ENCODE measurements at places on chromosomes 1 and 21.
A peak's percentile ranks its signal among the peaks of the same experiment; 100 is the strongest.

DNA sequence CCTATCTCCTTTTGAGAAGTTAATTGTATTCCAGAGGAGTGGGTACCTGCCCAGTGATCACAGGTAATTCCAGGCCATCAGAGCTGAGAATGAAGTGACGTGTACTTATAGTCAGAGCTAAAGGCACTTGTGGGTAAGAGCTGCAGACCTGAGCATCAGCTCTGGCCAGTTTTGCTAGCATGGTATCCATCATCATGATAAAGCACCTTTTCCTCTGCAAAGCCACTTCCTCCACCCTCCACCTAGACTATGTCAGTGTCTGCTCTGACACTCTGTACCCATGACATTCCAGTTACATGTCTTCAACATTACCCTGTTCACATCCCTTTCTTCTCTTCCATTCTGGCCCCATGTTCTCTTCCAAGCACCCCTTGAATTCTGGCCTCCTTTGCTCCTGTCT, 157.3 kb downstream of the GRIK3 start:
- DNase-seq = peak; percentile 12

DNA sequence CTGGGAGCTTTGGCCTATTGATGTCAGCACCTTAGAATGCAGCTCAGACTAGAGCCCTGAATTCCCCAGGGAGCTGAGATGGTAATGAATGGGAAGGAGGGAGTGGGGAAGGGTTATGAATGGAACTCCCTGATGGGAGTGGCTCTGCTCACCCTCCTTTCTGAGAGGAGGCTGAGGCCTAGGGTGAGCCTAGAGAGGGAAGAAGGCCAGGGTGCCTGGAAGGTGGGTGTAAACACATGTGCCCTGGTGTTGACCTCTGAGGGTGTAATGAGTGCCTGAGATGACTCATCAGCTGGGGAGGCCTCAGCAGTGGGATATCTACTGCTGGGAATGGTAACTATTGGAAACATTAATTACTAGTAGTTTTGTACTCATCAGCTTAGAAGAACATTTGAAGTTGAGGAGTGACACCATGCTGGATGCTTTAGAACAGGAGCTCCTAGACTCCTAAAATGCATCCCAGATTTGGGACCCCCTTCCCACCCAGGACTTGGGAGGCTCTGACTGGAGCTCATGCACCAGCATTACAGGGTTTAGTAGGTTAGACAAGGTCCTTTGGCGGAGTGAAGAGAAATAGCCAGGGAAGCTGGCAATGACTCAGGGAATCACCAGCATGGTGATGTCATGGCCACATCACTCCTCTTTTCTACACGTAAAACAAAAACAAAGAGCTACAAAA, 16.0 kb upstream of the PIGV start:
- DNase-seq = no peak

DNA sequence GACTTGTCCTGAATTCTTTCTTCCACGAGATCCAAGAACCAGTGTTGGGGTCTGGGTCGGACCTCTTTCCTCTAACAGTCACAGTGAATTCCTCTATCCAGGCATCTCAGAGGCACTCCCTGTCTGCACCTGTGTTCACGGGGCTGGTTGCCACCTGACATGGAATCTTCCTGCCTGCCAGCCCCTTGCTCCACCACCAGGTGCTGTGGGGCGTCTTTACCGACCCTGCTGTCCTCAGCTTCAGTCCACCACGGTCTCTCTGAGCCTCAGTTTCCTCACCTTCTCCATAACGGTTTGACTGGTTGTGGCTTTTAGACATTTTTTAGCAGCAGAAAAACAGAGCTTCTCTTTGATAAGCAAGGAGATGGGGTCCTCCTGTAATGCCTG, 62.7 kb downstream of the SDC3 start:
- no peak for DNase-seq

- DNase-seq = no peak
These were observed 5.0 kb downstream of the KDM5B start for GRCh38 chr1:202802998-202803932.

DNA sequence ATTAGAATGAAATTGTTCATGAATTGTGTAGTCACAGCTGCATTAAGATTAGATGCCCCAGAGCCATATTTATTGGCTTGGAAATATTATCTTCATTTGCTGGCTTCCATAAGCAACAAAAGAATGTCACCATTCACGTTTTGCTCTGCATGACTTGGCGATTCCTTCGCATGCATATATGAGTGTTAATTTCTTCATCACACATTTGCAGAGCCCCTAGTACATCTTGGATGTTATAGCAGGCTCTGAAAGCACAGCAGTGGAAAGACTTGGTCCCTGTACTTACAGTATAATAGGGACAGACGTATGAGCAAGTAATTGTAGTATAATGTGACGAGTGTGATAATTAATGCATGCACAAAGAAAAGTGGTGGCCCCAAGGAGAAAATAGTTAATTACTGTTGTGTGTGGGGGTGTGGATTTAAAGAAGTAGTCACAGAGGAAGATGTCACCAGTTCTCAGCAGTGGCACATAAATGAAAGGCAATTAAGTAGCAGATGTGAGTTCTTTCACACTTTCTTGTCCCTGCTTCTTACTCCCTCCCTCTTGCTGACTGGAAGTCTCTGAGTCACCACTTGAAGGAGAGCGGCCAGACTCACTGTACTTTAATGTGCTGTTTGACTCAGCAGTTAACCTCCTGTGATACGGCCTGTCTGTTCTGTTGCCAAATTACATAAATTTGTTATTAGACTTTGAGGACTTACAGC, 21.0 kb downstream of the S100A10 start:
- DNase-seq = no peak

DNA sequence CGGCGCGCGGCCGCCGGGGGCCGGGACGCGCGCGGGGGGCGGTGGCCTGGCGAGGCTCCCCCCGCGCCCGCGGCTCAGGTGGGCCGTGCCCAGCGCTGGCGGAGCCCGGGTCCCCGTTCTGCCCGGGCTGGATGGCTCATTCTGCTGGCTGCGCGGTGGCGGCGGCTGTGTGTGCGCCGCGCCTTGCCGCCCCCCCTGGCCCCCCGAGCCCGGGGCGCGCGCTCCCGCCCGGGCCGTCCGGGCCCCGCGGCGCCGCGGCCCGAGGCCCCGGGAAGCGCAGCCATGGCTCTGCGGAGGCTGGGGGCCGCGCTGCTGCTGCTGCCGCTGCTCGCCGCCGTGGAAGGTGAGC, at the start of gene EPHB2:
Gene EPHB2, plus strand, starts transcription at position 139 of the 349 bp plus-strand sequence. Its CDS starts 144 bp downstream, at position 283.
- DNase-seq = no peak

DNA sequence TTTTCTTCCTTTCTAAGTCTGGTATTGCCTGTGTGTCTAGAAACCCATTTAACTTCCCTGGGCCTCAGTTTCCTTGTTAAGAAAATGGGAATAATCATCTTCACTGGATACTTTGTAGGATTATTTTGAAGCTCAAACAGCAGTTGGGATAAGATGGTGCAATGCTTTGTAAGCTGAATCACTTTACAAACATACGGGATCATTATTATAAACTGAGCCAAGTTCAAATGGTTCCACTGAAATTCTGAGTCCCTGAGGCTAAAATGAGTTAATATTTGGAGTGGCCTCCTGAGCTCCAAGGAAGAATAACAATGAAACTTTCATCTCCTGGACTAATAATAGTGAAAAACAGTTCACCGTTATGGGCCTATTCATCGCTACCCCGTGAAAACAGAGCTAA, 388.0 kb downstream of the PLPP3 start:
- DNase-seq = no peak

DNA sequence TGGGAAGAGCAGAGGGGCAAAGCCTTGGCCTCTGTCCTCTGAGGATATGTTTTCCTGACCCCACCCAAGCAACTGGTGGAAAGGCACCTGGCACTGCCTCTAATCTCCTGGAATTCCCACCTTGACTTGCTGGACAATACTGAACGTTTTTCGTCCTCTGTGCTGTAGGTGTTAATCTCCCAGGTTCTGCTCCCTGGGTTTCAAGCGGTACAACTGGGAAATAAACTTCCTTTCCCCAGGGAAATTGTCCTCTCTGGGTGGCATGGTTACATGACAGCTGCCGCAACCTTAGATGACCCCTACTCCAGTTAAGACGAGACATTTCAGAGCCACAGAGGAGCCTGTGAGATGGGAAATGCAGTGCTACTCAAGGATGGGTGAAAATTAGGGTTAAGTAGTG, 57.3 kb upstream of the BCAR3 start:
- DNase-seq = no peak

- DNase-seq = peak; percentile 51
These were observed 100.1 kb upstream of the C1orf174 start for GRCh38 chr1:3999941-4000735.

DNA sequence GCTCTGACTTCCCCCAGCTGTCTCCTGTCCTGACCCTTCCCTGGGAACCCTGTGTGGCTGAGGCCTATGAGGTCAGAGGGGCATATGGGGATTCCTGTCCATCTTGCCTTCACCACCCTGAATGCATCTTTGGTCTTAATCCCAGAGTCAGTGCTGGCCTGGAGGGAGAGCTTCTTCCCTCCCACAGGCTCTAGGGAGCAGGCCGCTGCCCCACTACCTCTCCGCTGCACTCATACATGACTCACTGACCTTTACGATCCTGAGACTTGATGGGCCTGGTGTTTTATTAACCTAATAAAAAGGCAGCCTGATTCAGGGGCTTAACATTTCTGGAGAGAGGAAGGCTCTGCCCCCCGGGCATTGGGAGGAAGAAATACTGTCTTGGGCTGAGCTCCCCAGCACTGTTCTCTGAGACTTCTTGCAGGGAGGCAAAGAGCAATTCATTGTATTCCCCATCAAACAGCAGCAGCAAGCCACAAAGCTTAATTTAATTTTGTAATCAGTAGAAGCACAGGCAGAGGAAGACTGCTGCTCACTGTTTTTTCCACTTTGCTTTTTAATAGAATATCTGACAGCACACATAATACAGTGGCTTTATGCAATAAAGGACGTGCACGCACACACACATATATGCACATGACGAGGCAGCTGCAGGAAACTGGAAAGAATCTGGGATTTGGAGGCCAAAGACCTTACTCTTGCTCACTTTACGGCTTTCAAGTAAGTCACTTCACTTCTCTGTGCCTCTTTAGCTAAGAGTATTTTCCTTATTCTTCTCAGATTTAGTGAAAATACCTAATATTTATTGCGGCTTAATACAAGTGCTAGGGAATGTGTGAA, 89.2 kb upstream of the GRIK3 start:
- DNase-seq = no peak

DNA sequence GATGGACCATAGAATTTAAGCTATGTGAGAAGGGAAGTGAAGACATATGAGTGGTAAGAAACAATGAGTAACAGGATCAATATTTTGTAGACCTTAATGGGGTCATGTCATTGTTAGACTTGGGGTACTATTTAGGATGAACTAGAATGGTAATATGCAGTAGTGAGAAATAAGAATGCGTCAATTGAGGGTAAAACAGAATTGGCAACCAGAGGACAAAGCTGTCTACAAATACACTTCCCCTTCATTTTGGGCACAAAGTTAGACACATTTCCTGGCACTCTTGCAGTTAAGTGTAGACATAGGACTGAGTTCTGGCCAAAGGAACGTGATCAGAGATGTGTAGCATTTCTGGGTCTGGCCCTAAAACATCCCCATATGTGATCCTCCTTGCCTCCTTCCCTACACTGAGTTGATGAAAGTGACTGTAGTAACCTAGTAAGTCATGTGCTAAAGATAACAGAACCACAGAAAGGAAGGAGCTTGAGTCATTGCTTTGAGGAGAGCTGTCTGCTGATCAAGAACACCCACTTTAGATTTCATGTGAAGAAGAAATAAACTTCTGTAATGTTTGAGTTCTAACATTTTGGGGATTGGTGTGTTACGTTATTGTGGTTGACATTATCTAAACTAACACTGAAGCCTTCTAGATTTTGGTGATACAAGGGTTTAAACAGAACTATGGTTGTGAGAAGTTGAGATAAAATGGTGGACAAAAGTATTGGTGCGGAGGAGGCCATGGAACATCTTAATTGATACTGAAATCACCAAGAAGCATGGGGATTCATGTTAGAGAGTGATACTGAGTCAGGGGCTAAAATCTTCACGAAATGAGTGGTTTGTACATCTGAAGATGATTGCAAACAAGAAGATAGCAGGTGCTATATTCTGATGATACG, 41.7 kb downstream of the CD55 start:
- no peak for DNase-seq

- no peak for DNase-seq
These were observed 18.6 kb downstream of the S100A7A start for GRCh38 chr1:153434746-153435455.

DNA sequence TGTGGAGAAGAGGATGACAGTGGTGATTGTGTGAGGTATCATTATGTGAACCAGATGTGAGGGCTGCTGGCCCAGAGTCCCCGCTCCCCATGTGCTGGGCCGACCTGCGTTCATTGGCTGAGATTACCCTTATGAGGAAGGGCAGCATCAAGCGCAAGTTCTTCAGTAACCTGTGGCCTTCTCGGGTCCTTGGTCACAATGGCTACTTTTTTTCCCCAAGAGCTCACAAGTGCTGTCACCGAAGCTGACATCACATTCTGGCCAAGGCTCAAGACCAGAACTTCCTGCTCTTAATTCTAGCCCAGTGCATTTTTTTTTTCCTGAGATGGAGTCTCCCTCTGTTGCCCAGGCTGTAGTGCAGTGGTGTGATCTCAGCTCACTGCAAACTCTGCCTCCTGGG, 262.9 kb downstream of the RHOU start:
- DNase-seq = peak; percentile 73

GRCh38 chr1:79695138-79695537, 688.6 kb upstream of the ADGRL4 start:
- DNase-seq = no peak

- DNase-seq = no peak
These were observed 14.1 kb upstream of the TIAM1 start for GRCh38 chr21:31358158-31358557.

GRCh38 chr1:218983433-218983832, 190.2 kb upstream of the LYPLAL1 start:
- no peak for DNase-seq

DNA sequence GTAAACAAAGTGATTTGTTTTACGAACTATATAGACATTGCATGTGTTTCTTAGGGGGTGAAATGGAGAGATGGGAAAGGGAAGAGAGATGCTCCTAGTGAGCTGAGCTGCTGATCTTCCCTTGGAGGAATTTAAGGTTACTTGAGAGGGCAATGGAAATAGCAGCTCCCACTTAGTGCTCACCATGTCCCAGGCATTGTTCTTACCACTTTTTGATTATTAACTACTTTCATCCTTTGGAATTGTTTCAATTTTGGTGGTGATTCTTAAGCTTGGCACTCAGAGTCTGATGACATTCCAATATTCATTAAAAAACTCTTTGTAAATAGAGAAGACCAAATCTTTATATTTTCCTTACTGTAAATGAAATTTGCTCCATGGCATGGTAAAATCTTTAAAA, 124.9 kb downstream of the ITSN1 start:
- DNase-seq = no peak

GRCh38 chr21:41764558-41765419, 2.1 kb downstream of the RIPK4 start:
- DNase-seq = peak; percentile 44

- no peak for DNase-seq
These were observed 26.0 kb upstream of the C1orf159 start for GRCh38 chr1:1141911-1142250.

DNA sequence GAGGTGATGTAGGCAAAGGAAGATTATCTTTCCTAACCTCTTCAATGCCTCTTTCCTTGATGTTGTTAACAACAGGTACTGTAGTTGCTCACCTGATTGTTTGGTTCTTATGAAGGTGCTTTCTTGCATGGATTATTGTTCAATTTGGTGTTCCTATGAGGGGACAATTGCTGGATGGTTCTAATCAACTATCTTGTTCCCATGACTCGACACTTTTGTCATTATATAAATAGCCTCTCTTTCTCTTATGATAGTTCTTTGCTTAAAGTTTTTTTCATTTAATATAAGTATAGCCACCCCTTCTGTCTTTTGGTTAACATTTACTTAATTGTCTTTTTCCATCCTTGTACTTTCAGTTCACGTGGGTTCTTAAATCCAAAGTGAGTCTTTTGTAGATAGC, 35.5 kb downstream of the OR10R2 start:
- DNase-seq = no peak

Data from posterior vena cava (tissue), 2 donors.